ENCODE measurements at places on chromosomes 2 and 18.

- DNase-seq, result no peak
Observed at GRCh38 chr2:48198371-48198770, 292.1 kb upstream of the FBXO11 start.

GRCh38 chr2:96233880-96234316 lies 25.3 kb upstream of the STARD7 start:
- no peak for DNase-seq

DNA sequence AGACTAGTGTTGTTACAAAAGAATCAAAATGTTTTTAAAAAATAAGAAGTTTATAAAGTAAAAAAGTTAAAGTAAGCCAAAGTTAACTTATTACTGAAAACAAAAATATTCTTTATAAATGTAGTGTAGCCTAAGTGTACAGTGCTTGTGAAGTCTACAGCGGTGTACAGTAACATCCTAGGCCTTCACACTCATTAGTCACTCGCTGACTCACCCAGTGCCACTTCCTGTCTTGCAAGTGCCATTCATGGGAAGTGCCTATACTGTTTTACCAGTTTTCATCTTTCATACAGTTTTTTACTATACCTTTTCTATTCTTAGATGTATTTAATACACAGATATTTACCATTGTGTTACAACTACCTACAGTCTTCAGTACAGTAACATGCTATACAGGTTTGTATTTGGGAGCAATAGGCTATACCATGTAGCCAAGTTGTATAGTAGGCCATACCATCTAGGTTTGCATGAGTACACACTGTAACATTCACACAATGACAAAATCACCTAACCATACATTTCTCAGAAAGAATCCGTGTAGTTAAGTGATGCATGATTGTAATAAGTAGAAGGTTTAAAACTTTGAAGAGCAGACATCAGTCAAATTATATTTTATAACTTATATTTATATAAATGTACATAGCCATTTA lies 13.4 kb downstream of the SERPINB7 start:
- peak; percentile 53 for DNase-seq

DNA sequence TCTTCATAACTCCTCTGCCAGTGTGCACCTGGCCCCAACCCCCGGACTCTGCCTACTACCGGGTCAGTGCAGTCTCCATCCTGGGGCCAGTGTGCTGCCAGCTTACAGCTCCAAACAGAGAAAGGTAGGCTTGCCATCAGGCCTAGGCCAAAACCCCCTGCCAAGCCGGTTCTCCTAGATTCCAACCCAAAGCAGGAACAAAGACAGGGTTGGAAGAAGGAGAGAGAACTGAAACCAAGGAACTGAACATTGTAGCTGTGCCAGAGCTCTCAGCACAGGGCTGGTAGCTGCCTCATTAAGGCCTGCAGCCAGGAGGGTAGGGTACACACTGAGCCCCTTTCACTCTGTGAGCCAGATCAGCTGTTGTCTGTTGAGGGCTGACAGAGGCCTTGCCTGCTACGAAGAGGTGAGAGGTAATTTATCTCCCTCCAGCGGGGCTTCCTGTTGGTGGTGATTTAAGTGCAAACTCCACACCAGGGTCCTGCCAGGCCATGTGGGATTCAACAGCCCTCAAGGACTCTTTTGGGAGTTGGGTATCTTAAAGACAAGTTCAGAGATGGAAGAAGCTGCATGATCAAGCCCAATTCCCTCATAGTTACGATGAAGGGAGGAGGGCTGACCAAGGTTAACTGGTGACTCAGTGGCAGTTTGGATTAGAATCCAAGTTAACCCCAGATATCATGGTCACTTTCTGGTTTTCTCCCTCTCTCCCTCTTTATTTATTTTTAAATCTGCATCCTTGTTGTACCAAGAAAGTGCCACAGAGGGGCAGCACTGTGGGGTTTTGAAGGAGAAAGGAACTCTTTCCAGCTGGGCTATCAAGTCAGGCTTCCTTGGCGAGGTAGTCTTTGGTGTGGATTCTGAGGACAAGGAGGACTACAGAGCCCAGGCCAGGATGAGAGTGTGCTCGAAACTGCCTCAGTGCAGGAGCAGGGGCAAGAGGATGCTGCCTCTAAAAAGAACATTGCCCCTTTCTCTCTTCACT lies 48.1 kb downstream of the CYRIA start:
- no peak for DNase-seq

GRCh38 chr18:3408107-3408506 lies 41.9 kb upstream of the TGIF1 start:
- DNase-seq, result no peak

Measured in stimulated activated CD8-positive, alpha-beta memory T cell treated with anti-CD3 and anti-CD28 coated beads, Interleukin-15, amount 100 ng/mL, for 48 hours (primary cell).